ENCODE measurements at places on chromosomes 12 and 14.

- DNase-seq: no peak
Measured at GRCh38 chr12:109435428-109436187, 41.5 kb downstream of the KCTD10 start.

- no peak for DNase-seq
Measured at GRCh38 chr12:79033788-79034187, 169.2 kb downstream of the SYT1 start.

DNA sequence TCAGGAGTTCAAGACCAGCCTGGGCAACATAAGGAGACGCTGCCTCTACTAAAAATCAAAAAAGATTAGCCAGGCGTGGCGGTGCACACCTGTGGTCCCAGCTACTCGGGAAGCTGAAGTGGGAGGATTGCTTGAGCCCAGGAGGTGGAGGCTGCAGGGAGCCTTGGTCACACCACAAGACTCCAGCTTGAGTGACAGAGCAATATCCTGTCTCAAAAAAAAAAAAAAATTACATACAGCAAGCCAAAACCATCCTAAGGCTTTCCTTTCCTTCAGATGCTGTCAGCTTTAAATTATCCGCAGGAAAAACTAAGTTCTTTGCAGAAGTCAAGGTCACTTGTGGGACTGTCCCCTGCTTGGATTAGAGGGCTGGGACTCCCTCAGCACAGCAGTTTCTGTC is 1.3 kb downstream of the CS start:
- no peak for DNase-seq

GRCh38 chr12:97162173-97162572 is 255.1 kb downstream of the NEDD1 start:
- DNase-seq: no peak

- DNase-seq: no peak
Measured at GRCh38 chr12:47527816-47528215, 178.0 kb downstream of the RPAP3 start.

GRCh38 chr12:15289192-15289591 is 33.1 kb upstream of the PTPRO start:
- no peak for DNase-seq

DNA sequence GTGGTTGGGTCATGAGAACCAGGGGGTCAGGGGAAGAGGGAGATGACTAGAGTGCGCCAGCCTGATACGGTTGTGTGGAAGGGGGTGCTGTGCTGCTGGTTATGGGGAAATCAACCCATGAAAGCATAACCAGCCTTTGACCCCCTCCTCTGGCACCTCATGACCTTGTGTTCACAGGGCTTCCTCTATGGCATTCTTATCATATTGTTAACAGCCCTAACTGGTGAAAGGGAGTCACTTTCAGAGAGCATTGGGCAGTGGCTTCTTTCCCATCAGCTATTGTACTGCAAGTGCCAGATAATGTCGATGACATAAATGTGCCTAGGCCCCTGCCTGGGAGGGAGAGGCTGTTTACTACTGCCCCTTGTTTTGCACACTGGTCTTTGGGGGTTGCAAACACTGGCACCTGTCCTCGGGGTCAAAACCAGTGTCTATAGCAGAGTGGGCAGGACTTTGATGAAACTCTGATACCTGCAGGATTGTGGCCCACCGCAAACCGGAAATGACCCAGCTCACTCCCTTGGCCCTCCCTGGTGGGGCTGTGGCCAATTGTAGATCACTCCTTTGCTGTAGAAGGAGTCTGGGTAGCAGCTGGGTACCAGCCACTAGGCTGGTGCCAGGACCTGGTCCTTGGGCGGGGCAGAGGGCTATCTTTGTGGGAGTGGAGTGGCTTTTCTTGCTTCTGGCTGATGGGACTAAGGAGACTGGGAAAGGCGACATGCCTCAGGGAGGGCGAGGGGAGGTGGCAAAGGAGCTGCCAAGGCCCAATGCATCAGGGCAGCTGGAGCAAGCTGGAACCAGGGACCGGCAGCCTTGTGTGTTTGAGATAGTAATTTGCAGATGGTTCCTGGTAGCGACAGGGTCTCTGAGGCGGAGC is 634 bp upstream of the TMEM63C start:
- DNase-seq: no peak

- DNase-seq: no peak
Measured at GRCh38 chr12:24617471-24617870, 331.4 kb downstream of the BCAT1 start.

DNA sequence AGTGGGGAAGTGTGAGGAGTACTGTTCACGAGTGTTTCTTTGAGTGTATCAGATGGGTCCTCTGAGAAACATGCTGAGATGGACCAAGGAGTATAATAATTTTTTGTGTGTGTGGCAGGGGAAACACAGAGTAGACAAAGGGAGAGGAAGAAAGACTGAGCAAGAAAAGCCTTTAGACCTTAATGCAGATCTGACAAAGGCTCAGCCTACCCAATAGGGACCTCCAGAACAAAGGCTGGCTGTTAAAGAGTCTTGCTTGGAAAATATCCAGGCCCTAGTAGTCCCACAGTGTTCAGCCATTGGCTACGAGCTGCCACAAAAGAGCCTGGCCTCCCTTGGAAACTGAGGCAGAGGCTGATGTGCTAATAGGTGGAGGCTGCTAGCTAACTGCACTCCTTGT is 13.5 kb downstream of the COQ5 start:
- DNase-seq: no peak

- DNase-seq: no peak
Measured at GRCh38 chr12:9742661-9743060, 9.8 kb upstream of the CLECL1 start.

- no peak for DNase-seq
Measured at GRCh38 chr12:124802361-124802760, 61.3 kb downstream of the SCARB1 start.

DNA sequence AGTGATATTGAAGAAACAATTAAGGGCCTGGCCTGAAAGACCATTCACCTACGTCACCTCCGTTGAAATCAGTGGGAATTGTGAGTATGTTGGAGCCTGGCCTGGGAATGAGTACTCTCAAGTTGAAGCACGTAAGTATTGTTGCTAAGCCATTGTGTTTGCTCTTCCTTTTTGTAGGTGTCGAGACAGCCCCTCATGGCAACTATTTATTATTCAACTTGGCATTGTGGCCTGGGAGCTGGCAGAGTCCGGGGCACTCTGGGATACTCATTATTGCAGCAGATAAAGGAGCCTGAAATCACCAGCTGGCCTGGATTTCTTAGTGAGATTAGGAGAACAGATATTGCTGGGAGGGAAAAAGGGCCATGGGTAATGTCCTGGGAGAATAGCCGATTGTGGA is 147.4 kb downstream of the C12orf75 start:
- DNase-seq: no peak

DNA sequence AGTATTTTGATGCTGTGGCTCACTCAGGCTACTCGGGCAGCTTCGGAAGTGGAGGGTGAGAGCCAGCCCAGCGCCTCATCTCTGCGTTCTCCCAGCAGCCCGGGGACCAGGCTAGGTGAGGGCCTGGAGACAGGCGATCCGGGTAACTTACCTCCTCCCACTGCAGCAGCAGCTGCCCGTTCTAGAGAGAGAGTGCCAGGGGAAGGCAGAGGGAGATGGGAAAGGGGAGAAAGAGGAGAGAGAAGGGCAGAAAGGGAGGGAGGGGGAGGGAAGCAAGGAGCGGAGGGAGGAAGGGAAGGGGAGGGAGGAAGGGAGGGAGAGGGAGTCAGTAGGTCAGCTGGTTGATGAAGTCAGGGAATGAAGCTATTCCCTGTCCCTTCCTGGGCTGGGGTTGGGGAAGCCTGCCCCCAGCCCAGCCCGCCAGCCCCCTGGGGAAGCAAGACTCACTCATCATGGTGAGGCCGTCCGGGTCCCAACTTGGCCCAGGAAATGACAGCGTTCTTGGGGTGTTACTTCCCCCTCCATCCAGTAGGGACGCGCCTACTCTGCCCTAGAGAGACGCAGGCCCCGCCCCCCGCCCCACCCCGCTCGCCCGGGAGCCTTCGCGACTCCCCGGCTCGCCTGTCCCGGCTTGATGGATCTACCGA is at the start of gene IFI27L2:
TSS of gene IFI27L2 (minus strand) at position 494 of the 647 bp plus-strand sequence. CDS start at position 454, 40 bp downstream.
- DNase-seq: peak; percentile 80

- DNase-seq: no peak
Measured at GRCh38 chr14:102924632-102925588, 2.4 kb downstream of the AMN start.

- DNase-seq: no peak
Measured at GRCh38 chr14:64012003-64012402, 159.2 kb downstream of the SYNE2 start.

GRCh38 chr14:80602946-80603345 is 338.6 kb downstream of the CEP128 start:
- no peak for DNase-seq

DNA sequence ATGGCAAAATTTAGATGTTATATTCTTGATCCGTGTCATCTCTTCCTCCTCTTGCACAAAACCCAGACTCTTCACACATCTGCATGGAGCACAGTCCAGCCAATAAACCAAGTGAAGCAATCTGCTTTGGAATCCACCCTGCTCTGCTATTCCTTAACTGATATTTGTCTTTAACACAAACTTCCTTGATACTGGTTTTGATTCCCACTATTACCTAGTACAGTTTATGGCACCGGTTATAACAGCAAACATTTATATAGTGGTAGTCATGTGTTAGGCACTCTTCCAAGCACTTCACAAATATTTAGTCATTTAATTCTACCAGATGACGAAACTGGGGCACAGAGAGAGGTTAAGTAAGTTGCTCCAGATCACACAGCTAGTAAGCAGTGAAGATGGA is 12.5 kb downstream of the STYK1 start:
- no peak for DNase-seq

GRCh38 chr12:76726626-76727025 is 37.3 kb upstream of the ZDHHC17 start:
- DNase-seq: no peak

DNA sequence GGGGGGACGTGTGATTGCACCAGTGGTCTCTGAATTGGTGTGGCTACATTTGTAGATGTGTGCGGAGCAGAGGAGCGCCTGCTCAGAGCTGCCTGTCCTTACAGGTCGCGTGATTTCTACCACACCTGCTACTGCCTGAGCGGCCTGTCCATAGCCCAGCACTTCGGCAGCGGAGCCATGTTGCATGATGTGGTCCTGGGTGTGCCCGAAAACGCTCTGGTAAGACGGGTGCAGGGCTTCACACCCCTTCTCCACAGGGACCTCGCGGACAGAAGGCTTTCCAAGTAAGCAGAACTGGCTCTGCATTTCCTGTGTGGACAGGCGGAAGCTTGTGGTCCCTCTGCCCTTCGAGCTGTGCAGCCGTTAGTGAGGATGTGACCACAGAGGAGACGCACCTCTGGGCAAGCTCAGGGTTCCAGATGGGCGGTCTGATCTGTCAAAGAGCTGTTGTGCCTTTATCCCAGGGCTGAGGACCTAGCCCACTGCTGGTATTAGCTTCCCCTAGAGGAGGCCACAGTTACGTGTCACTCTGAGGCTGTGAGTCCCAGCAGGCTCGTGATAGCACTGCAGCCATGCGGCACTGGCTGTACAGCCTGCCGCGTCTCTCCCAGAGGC is 47.7 kb downstream of the MAX start:
- DNase-seq: no peak

DNA sequence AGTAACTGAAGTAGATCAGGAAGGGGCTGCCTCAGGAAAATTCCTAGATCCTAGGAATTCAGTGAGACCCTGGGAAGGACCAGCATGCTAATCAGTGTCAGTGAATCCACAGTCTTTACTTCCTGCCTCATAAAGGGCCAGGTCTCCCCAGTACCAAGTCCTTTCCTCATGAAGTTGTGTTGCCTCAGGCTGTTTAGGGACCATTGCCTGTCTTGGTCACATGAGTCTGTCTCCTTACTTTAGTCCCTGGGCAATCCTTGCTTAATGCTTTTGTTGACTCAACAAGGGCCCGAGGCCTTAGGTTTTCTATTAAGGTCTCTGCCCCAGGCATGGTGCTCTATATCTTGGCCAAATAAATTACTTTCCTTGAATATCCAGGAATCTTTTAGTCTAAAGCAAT is 16.1 kb upstream of the ATF1 start:
- DNase-seq: no peak

DNA sequence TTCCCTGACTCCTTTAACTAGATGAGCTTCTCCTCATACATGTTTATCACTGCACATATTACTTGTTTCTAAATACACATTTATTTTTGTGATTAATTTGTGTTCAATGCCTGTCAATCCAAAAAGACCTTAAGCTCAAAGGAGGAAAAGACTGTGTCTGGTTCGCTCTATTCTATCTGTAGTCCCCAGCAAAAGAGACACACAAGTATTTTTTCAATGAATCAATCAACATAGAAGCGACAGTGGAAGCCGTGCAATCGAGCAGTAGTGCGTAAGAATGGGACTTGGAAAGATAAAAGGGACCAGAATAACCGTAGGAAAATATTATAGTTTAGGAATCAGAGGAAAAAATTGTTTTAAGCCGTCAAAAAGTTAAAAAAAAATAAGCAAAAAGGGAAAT is 951 bp downstream of the WDHD1 start:
- DNase-seq: no peak

- peak; percentile 45 for DNase-seq
Measured at GRCh38 chr12:124484526-124484953, 82.9 kb downstream of the NCOR2 start.

DNA sequence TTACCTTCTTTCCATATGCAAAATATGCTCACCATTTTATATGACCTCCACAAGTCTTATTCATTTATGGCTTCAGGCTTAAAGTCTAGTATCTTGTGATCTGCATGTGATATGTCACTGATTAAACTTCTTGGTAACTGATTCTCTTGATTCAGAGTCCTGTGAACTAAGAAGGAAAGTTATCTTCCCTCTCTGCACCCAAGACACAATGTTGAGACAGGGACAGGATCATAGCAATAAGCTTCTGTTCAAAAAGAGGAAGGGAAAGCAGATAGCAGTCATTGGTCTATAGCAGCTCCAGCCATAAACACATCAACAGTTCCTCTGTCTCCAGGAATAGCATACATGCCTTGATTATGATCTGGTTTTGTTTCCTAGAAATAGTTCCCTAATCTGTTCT is 103.1 kb downstream of the UNC79 start:
- DNase-seq: peak; percentile 58

DNA sequence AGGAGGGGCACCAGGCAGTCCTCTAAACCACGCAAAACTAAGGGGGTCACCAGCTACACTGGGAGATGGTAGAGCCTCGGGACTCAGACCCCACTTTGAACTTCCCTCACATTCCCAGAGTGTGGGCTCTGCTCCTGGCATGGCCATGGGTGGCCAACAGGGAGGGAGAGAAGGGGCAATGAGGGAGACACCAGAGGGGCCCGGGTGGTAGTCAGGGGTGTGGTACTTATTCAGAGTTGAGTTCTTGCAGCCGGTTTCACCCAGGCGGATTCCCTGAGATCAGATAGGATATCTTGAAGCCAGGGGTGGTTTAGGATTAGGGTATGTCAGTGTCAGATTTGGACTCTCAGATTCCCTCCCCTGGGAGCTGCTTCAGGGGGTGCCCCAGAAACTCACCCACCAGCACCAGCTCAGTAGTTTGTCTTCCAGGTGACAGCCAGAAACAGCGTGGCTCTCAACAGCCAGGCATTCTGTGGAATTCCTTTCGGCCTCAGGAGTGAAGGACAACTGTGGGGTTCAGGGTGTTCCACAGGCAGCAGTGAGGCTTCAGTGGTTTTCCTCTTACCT is 56.0 kb downstream of the ELK3 start:
- DNase-seq: no peak

Data from B cell (primary cell).